ENCODE measurements at places on chromosomes 7 and 10.
A peak's percentile ranks its signal among the peaks of the same experiment; 100 is the strongest.

DNA sequence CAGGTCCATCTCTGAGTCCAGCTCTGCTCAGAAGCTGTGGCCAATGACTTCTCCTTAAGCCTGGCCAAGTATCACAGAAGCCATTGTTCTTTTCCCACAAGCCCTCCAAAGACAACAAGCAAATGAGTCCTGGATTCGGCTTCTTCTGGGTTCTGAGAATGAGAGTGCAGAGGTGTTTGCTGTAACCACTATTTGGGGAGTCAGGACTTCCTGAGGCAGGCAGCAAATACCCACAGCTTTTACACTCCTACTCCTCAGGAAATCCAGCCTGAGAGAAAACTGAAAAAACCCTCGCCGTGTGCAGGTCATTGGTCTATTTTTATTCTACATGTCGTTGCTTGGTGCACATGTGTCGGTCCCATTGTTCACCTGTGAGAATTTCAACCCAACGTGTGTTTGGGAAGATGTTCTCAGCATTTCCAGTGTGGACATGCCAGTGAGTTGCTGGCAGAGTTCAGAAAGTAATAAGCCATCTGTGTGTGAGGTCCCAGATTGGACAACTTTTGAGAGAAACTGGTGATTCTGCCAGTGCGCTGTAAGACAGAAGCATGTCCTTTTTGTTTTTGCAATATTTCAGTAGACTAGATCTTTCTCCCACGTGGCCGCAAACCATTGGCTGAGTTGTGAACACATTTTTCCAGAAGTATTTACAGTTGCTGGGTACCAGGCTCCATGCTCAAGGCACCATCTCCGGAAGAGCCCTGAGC is 121.6 kb upstream of the LYZL2 start:
- DNase-seq, result no peak

DNA sequence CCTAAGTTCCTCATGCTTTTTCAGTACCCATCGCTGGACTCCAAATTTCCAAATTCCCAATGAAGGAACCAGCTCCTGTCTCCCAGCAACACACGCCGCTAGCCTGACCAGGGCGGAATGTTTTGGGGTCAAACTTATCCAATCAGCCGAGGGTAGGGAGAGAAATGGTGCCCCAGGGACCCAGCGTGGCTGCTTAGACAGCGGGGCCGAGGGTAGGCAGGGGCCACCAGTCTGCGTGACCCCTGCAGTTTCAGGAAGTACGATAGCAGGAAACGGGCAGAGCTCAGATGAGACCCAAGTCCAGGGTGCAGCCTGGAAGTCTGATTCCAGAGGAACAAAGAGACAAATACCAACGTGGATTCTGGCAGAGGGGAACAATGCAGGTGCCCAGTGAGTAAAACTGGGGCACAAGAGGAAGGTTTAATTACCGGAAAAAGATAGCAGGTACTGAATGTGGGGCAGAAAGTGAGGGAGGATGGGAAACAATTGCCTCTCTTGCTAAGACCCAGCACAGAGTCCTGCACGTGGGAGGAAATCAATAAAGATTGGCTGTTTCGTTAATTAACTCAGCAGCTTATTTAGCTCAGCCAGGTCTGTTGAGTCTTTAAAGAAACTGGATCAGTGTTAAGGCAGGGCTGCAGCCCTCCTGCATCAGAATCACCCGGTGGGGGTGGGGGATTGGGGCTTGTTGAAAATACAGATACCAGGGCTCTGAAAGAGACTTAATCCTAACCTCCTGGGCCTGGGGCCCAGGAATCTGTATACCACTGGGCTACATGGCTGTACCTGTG is 50.4 kb upstream of the NFE2L3 start:
- no peak for DNase-seq

DNA sequence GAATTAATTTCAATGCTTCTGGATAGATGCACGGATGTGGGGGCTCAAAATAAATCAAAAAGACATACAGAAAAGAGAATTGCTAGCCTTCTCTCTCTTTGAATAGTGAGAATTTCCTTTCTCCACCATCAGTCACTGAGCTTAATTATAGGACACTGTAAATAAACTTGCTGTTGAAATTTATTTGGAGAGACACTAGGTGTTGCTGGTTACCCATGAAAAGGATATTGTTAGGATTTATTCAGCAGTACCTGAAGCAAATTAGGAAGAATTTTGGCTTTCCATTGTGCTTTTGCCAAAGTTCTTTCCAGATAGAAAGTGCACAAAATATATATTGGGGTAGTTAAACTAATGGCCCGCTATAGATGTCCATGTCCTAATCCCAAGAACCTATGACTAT is 27.6 kb downstream of the GCC1 start:
- DNase-seq, result no peak

GRCh38 chr10:5038733-5039132 is 35.1 kb upstream of the AKR1C2 start:
- no peak for DNase-seq

GRCh38 chr7:128912281-128912680 is 1.8 kb upstream of the KCP start:
- no peak for DNase-seq

DNA sequence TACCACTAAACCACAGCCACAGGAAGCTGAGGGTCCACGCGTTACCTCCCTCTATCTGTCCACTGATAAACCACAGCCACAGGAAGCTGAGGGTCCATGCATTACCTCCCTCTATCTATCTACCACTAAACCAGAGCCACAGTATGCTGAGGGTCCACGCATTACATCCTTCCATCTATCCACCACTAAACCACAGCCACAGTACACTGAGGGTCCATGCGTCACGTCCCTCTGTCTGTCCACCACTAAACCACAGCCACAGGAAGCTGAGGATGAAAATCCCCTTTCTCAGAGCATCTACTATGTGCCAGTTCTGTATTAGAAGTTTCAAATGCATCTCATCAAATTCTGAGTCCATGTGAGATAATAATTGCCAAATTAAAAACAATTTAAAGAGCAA is 589.3 kb downstream of the DNAJB6 start:
- no peak for DNase-seq

DNA sequence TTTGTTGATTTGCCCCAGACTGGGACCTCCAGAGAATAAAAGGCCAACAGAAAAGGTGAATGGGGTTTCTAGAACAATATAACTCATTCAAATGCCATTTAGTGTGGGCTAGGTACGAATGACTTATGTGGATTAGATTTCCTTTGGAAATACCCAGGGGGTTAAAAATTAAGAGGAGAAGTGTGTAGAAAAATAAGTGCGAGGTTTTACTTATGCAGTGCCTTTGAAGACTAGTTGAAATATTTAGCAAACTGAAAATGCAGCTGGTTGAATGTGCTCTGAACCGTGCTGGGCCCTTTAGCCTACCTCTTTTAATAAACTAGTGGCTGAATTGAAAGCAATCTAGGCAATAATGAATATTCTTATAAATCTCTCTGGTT is 180.6 kb downstream of the LRMDA start:
- no peak for DNase-seq

DNA sequence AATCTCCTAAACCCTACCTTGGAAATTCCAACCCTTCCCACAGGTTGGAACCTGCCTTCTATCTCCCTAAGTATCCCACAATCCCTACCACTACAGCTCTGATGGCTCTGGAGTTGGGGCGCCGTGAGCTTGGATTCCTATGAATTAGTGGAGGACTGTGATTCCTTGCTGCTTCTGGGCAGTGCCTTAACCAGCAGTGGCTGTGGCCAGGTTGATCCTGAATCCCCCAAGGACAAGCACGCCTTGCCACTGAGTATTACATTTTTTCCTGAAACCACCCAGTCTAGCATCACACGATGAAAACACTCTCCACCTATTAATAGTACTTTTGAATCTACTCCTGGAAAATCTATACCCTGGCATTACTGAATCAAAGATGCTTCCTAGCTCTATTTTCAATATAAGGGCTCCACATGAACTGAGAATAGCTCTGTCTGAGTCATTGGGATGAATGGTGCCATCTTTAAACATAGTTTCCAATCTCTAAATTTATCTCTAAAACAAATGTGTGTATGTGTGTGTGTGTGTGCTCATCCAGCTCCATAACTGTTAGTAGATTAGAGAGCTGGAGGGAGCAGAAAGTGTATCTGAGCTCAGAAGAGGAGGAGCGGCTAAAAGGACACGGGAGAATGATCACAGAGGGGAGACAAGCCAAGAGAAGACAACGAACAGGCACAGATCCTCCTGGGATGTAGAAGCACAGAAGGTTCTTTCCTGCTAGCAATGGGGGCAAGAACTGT is 11.9 kb upstream of the INPP5F start:
- no peak for DNase-seq

DNA sequence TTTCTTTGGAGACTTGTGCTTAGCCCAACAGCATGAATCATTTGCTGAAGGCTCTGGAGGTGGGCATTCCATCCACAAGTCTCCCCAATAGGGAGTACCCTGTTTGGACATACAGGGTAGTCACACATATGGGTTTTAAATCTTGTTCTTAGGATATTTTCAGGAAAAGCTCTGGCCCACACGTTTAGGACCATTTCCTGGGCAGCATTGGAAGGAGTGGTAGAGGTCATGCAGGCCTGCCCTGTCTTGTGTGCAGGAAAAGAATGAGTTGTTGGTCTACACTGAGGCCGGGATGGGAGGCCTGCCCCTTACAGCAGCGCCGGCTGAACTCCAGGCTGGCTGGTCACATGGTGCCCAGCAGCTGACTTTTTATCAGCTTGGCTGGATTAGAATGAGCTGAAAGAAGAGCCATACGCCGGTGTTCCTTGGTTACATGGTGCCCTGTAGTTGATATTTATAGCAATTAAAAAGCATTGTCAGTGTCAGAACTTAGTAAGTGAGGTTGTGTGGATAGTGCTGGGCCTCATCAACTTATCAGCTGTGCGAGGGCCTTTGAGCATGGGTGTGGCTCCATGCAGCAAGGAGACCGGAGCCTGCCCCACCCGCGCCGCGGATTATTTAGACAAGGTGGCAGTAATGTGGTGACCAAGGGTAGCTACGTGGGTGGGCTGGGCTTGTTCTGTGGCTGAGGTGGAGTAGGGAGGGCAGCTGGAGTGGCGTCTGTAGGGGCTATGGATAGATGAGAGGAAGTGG is 28.6 kb downstream of the OGDH start:
- DNase-seq, result no peak

DNA sequence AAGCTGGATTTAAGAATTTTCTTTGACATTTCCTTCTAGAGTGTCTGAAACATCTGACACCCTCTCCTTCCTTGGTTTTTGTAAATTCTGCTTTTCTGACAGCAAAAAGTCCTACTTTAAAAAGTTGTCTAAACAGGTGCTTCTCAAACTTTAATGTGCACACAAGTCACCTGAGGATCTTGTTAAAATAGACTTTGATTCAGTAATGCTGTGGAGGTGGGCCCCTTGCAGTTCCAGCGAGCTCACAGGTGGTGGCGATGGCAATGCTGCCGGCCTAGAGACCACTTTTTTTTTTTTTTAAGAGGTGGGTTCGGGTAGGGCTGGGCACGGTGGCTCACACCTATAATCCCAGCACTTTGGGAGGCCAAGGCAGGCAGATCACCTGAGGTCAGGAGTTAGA is 77.1 kb downstream of the ABCC2 start:
- no peak for DNase-seq

DNA sequence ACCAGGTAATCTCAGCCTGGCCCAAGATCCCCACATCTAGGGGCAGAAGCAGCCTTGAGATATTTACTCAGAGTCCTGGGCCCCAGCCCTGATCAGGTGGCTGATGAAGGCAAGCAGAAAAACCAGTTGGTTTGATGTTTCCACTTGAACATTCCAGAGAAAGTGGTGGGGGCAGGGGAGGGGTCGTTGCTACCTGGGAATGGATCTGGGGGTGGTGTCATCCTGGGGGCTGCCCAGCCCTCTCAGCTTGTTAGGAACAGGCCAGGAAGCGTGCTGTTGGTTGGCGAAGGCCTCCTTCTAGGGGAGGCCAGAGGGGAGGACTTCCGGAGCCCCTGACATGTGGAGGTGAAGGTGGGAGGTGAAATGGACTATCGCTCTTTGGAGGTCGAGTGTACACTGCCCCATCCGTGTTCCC is 3.7 kb upstream of the ABHD11 start:
- no peak for DNase-seq

- DNase-seq, result no peak
Measured at GRCh38 chr7:43559171-43559945, 23.6 kb upstream of the STK17A start.

DNA sequence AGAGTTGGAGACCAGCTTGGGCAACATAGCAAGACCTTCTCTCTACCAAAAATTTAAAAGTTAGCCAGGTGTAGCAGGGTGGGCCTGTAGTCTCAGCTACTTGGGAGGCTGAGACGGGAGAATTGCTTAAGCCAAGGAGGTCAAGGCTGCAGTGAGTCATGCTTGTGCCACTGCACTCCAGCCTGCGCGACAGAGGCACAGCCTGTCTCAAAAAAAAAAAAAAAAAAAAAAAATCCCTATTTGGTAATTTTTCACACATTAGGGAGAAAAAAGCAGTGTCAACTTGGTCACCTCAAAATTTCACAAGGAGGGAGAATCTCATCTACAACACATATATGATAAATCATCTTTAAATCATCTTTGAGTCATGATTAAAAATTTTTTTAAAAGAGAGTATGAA is 6.4 kb upstream of the ZNF398 start:
- no peak for DNase-seq

DNA sequence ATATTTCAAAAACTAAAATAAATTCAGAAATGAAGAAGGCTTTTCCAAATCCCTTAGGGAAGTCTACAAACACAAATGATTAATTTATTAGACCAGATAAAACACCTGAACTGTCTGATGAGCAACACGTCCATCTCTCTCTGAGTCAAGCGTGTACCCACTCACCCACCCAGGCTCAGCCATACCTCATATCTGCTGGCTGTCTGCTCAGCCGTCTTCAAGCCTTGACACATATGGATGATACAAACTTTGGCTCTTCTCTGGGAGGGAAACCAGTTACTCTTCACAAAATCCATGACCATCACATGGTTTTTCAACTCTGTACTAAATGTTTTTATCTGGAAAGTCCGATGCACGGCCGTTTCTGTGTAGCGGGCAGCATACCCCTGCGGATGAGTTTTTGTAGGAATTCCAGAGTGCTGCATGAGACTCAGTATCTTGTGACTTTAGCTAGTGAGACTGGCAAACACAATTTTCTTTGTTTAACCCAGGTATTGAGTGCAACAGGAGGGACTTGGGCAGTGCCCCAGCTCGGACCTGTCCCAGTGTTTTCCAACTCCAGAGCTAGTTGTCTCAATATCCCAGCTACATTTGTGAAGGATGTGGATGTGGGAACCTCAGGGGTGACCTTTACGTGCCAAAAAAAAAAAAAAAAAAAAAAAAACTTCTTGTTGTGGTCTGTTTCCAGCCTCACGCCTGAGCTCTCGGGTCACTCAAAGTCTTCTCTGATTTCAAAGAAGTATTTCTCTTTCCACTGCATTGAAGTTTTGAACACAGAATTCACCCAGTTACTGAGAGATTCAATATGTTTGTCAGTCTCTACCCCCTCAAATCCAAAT is at the start of gene C10orf90:
Gene C10orf90 (minus strand): TSS at position 638 of the 839 bp plus-strand sequence. CDS start 213 bp downstream, at position 425.
- no peak for DNase-seq

DNA sequence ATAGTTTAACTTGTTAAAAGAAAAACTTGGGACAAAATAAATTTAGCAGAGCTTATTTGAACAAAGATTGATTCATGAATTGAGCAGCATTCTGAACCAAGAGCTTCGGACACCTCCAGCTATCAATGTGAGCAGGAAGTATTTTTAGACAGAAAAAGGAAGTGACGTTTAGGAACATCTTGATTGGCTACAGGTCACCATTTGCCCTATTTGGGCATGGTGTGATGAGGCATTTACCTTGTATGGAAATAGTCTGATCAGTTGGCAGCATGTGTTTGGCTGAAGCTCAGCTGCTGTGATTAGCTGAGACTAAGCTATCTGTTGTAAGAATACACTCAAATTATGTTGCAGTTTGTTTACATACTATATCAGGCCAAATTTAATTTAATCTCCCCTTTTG is 185.1 kb downstream of the ATRNL1 start:
- no peak for DNase-seq

GRCh38 chr10:68406111-68406814 is 814 bp downstream of the RUFY2 start:
- peak; percentile 14 for DNase-seq

GRCh38 chr7:17062151-17063044 is 180.6 kb upstream of the AGR3 start:
- DNase-seq, result no peak
